ENCODE measurements at places on chromosomes 7 and 10.

- DNase-seq, result no peak
Observed at GRCh38 chr7:75054744-75055143, 18.9 kb downstream of the RCC1L start.

GRCh38 chr7:128165927-128166420, 75.1 kb upstream of the LEP start:
- no peak for DNase-seq

GRCh38 chr7:101896941-101897340, 79.5 kb downstream of the CUX1 start:
- no peak for DNase-seq

- DNase-seq, result no peak
Observed at GRCh38 chr7:44460325-44460724, 30.1 kb downstream of the NUDCD3 start.

- no peak for DNase-seq
Observed at GRCh38 chr10:130484468-130485180, 348.4 kb downstream of the GLRX3 start.

DNA sequence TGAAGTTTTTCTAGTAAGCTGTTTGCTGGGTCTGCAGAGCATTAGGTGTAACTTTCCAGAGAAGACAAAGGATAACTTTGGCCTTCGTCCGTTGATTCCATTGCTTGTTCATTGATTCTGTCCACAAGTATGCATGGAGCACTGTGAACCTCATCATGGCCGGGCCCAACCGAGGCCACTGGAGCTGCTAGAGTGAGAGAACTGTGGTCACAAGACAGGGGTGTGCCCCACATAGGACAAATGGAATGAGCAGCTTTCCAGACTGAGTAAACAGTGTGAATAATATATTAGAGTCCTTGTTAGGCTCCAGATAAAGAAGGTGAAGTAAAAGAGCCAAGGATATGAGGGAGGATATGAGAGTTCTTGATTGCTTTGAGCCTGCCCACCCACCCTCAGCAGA, 24.9 kb downstream of the MBL2 start:
- DNase-seq, result no peak

- DNase-seq, result no peak
Observed at GRCh38 chr10:123635745-123636144, 30.4 kb upstream of the GPR26 start.

DNA sequence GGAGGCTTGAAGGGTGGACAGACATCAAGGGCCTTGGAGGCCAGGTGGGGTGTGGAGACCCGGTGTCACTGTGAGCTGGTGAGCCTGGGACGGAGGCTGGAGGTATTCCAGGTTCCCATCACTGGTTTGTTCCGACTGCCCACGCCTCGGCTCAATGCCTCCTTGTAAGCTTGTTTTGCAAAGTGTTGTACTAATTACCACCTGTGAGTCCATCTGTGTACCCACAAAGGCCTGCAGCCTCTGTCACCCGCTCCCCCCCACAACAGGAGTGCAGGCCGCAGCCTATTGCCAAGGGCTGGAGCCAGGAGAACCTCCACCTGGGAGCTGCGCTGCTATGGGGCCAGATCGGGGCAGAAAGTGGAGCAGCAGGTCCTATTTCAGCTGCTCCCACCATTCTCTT, 521.8 kb upstream of the DPP6 start:
- no peak for DNase-seq

DNA sequence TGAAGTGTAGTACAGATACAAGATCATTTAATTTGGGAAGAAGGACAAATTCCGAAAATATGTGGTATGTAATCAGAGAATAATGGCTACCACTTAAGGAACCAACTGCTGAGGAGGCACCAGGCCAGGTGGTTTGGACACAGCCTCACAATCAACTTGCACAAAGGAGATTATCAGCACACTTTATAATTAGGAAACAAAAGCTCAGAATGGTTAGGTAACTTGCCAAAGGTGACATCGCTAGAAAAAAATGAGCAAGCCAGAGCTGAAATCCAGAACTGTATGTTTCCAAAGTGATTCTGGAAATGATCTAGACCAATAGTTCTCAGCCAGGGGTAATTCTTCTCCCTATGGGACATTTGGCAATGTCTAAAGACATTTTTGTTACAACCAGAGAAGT, 36.6 kb downstream of the ERCC6 start:
- no peak for DNase-seq

DNA sequence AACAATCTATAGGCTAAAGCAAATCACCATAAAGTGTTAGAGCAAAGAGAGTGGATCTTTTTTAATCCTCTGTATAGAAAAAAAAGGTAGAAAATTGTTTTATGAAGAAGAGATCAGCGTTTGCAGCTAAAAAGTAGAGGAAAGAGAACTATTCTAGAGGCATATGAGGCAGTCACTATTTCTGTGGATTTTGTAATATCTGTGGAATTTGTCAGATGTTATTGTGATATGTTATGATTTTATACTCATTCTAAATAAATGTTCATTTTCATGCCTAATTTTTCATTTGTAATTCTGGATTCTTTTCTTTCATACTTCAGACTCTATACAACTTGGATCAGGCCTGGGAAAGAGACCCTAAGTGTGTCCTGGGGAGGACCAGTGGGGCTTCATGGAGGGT, 295.0 kb upstream of the LYZL1 start:
- no peak for DNase-seq

DNA sequence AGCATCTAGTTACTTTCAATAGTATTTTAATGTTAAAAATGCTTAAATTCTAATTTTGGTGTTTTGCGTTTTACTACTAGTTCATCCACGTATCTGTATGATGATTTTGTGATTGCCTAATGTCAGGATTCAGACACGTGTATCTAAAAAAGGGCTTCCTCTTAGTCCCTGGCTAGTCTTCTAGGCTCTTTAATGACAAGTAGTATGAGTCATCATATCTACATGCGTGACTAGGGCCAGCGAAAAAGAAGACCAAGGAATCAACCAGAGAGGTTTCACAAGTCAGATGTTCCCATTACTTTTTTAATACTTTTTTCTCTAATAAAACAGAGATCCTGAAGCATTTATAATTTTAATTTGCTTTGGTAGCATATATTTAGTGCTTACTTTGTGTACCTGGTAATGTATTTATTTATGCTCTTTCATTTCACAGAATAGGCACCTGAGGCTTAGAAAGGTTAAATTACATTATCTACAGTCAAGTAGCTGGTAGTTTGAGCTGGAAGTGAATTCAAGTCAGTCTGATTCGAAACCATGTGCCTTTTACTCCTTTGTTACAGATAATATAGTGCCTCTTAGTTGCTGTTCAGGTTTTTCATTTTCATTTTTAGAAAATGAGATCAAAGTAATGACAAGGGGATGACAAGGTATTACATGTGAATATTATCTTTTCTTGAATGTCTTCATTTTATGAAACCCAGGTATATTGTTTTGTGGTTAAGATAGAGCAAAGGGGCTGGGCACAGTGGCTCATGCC, 140.3 kb downstream of the FOXP2 start:
- no peak for DNase-seq

GRCh38 chr7:113085781-113086390, 741 bp downstream of the GPR85 start:
- no peak for DNase-seq

DNA sequence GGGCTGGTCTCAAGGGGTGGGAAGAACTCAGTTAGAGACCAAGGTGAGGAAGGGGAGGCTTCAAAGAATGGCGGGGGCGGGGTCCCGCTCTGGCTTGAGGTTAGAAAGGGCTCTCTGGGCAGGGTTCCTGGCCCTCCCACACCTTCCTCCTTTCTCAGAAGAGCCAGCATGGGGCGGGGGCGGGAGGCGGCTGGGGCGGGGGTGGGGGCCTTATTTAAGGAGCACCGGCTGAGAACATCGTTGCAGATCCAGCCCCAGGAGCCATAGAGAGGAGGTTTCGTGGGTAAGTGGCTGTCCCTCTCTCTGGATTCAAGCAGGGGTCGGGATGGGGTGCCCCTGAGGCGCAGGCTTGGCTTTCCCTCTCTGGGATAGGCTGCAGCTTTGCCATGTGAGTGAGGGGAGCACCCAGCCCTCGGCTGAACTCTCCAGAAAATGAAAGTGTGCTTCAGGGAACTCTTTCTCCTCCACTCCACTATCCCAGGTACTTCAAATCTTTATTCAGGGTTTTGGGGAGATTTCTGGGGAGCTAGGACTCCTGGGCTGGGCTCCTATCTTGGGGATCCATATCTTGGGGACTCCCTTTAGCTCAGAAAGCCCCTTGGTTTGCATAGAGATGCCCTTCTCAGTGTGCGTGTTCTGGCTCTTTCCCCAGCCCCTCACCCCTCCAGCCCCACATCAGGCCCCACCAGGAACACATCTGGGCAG, 3.3 kb upstream of the CUEDC2 start:
- DNase-seq, result no peak

DNA sequence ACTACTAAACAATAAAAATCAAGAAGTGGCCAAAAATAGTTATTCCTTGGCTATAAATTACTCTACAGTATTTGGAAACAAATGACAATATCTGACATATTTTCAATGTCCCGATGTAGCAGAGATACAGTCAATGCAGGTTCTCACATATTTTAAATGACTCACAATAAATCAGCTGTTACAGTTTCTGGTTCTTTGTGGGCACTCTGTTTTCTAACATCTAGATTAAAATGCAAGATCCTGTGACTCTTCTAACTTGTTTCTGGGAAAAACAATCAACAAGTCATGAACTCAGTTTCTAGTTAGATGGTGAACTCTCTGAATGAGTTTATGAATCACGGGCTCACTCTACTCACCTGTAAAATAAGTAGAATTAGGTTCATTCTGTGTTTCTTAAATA, 849.6 kb upstream of the MBL2 start:
- DNase-seq, result no peak

DNA sequence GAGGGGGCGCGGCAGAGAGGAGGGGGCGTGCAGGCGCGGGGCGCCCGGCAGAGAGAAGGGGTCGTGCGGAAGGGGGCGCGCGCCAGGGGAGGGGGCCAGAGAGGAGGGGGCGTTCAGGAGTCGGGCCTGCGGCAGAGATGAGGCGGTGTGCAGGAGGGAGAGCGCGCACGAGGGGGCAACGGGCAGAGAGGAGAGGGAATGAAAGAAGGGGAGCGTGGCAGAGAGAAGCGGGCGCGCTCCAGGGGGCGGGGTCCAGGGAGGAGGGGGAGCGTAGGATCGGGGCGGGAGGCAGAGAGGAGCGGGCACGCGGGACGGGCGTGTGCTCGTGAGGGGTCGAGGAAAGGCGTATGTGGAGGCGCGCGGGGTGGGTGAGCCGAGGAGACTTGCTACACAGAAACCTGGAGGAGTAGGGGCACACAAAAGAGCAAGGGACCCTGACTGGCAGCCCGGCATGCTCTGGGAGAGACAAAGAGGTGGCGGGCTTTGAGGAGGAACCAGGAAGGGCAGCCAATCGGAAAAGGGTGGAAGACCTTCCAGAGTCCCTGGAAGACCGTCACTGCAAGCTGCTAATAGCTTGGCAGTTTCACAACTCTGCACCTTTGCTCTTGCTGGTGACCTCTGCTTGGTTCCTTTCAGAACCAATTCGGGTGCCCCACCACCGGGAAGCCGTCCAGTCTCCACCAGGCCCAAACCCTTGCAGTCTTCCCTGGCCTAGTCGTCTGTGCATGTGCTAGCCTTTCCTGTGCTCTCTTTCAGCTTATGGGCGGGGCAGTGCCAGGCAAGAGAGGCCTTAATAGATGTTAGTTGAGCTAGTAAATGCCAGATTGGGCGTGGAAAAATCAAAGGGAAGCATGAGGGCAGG, 639 bp downstream of the DYDC2 start:
- no peak for DNase-seq
